ENCODE measurements at places on chromosomes 11 and 22.

DNA sequence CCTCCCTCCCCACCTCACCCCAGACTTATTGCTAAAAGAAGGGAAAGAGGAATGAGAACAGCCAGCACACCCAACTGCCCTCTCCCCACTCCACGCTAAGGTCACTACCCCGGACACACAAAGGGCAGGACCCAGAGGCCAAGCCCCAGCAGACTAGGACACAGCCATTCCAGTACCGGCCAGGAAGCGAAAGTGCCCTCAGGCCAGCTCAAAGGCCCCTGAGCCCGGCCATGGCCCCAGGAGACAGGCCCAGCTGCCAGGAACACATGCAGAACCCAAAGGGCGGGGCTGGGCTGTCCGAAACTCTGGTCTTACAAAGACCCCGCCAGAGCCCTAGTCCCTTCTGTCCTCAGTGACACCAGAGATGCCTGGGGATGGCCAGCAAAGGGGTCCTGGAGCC, 5.5 kb downstream of the RCOR2 start:
- DNase-seq: no peak

GRCh38 chr22:27504360-27505253, 296.9 kb downstream of the MN1 start:
- no peak for DNase-seq

GRCh38 chr11:128776424-128777284, 82.8 kb downstream of the FLI1 start:
- no peak for DNase-seq

DNA sequence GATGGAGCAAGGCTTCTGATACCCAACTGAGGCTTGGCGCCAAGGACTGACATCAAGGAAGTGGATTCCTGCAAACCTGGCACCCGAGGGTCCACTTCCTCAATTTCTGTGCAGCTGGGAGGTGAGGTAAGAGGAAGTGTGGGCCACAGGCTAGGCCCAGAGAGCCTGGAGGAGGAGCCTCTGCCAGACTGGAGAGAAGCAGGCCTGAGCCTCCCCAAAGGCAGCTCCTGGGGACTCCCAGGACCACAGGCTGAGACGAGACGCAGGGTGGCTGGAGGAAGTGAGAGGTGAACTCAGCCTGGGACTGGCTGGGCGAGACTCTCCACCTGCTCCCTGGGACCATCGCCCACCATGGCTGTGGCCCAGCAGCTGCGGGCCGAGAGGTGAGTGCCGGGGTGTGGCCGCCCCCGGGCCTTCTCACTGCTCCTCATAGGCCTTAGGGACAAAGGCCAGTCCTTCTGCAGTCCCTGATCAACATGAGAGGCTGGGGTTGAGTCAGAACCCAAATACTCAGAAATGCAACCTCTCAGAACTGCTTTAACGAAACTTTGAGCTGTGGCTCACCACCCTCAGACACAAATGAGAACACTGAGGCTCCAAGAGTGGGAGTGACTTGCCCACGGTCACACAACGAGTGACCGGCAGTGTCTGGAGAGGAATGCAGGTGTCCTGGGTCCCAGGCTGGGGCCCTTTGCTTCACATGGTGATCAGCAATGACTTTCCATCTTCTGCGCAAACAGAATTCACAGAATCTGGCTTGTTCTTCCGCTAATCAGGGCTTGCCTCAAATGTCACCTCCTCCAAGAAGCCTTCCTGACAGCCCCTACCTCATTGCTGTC, at the start of gene NCF4:
NCF4 (plus strand) TSS at position 186 of the 839 bp plus-strand sequence; CDS start at position 352, 166 bp downstream.
- DNase-seq: no peak

DNA sequence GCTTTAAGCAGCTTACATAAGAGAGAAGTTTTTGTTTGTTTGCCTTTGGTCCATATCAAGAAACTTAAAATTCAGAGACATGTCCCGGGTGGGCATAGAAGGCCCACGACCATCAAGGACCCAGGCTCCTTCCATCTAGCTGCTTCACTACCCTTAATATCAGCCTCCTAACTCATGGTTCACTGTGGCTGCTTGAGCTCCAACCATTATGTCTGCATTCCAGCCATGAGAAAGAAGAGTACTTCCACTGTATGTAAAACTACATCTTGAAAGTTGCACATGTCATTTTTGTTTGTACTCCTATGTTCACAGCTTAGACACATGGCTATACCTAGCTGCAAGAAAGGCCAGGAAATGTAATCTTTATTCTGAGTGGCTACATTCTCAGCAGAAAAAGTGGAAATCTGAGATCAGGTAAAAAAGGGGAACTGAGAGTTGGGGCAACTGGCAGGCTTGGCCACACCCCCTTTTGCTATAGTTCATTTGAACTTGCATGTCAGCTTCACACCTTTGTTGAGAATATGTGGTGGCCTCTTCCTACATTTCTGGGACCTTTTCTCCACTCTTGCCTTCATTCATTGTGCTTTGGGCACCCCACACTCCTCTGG, 81.3 kb upstream of the TP53I11 start:
- DNase-seq: no peak

GRCh38 chr22:23685205-23685784, 5.5 kb upstream of the RGL4 start:
- peak; percentile 4 for DNase-seq

DNA sequence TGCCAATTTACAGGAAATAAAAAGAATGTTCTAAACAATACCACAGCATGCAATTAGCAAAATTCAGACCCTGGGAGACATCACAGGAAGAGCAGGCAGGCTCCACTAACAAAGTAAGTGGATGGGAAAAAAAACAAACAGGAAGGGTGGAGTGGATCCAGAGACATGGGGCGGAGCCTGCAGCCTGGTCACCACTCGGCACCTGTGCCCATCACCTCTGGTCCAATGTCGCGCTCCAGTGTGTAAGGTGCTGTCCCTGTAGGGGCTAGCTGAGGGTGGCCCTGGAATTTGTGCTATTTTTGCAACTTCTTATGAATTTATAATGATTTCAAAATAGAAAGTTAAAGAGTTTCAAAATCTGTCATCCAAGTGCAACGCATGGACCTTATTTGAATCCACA, 11.0 kb upstream of the MOB2 start:
- DNase-seq: no peak

GRCh38 chr11:3859373-3859881, 4.0 kb downstream of the STIM1 start:
- no peak for DNase-seq

- peak; percentile 13 for DNase-seq
Observed at GRCh38 chr11:66727282-66728037, 1.6 kb downstream of the SPTBN2 start.

DNA sequence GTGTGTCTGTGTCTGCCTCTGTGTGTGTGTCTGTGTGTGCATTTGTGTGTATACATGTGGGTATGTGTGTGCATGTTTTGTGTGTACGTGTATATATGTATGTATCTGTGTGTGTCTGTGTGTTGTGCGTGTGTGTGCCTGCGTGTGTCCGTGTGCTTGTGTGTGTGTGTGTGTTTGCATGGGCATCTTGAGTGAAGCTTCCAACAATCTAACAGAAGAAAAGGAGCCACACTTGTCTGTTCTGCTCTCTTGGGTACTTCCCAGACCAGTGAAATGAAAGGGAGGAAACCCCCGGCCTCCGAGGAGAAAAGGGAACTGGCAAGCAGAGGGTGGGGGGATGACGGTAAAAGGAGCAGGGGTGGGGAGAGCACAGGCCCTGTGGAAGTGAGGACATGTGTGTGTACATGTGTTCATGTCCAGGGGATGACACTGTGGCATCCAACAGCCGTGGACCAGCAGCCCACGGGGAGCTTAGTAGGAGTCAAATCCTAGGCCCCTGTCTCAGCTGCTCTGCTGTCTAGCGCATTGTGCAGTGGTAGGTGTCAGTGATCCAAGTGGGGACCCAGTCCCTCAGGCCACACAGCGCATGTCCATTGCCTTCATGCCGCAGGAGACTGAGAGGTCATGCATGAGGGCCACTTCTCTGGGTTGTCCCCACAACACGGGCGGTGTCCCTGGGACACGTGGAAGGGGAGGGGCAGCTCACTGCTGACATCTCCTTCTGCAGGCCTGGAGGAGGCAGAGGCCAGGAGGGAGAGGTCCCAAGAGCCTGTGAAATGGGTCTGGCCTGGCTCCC, 8.1 kb downstream of the CSF2RB start:
- DNase-seq: no peak

DNA sequence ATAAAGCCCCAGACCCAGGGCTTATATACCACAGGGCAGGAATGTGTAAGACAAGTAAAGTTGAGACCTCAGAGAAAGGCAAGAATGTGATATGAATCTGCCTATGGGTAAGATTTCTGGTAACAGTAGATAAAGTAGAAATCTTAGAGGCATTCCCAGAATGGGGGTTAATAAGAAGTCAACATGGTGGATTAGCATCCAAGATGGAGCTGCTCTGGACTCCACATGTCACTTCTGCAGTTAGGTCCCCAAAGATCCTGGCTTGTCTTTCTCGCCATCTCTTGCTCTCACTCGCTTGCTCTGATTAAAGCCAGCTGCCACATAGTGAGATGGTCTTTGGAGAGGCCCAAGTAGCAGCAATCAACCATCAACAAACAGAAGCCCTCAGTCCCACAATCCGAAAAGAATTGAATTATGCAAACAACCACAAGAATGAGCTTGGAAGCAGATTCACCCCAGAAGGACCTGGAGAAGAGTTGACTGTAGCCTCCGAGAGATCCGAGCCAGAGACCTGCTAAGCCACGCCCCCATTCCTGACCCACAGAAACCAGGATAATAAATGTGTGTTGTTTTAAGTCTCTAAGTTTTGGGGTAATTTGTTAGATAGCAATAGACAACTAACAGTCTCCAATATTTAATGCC, 5.4 kb upstream of the C11orf86 start:
- no peak for DNase-seq

DNA sequence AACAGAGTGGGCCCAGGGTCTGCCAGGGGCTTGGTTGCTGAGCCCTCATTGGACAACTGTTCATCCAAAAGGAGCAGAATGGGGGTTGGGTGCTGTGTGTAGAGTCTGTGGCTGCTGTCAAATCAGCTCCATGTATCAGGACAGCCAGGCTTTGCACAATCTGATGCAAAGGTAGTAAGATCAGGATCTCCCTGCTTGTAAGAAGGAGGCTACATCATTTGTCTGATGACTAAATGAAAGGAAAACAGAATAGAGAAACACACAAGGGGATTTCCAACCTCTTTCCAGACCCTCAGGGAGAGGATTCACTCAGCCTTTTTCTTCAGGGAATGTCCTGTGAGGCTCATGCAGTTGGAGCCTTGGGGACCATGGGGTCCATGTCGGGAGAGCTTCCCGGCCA, 7.2 kb downstream of the MICAL2 start:
- no peak for DNase-seq

DNA sequence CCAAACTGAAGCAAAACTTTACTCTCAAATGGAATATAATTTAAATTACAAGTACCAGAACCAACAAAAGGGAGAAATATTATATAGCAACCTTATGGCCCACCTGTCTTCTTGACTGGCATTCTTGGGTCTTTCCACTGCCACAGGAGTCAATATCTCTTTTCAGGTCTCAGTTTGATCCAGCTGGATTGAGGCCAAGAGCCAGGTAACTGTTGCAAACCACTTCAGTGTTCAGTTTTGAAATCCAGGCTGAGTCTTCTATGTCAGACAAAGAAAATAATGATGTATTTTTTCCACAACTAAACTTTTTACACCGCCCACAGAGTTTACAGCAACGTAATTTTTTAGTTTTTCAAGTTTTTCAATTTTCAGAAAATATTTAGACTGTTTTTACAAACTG, 648 bp downstream of the DLG2 start:
- no peak for DNase-seq

- no peak for DNase-seq
Observed at GRCh38 chr11:9133956-9134355, 42.6 kb upstream of the SCUBE2 start.

GRCh38 chr22:40911772-40912171, 39.4 kb upstream of the RBX1 start:
- no peak for DNase-seq

- DNase-seq: peak; percentile 46
Observed at GRCh38 chr11:36463781-36464180, 46.3 kb downstream of the TRAF6 start.

DNA sequence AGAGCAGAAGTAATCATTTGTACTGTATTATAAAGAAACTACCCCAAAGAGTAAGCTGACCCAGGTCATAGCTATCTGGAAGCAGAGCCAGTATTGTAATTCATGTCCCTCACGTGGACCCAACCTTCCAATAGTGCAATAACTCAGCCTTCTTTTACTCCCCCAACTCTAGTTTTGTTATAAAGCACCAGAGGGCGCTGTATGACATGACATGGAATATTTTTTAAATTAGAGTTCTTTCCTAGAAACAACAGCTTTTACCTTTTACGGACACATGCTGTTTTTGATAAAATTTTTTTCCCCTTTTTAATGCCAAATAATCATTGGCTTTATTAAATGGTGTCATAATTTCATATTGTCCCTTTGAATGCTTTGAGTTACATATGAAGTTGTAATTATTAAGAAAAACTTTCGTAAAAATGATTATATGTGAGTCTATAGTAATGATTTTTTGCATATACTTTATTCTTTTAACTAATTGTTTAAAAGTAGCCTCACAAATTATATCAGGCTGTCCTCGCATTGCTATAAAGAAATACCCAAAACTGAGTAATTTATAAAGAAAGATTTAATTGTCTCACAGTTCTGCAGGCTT, 76.9 kb downstream of the DKK3 start:
- DNase-seq: peak; percentile 83

GRCh38 chr11:122741613-122742300, 86.2 kb downstream of the UBASH3B start:
- DNase-seq: no peak

GRCh38 chr11:35836205-35836604, 107.7 kb upstream of the LDLRAD3 start:
- DNase-seq: no peak

DNA sequence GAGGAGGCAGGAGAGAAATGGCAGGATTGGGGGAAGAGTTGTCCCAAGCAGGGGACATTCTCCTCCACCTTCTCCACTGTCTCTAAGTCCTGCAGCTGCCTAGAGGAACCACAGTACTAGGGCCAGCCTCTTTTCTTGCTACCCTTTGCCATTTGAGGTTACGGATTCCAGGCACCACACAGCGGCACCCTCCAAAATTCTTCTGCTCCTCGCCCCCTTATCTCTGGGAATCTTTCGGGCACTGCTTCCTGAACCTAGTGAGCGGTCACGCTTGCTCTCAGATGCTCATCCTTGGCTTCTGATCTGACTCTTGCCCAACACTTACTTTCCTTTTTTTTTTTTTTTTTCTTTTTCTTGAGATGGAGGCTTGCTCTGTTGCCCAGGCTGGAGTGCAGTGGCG, 26.6 kb upstream of the XBP1 start:
- no peak for DNase-seq

DNA sequence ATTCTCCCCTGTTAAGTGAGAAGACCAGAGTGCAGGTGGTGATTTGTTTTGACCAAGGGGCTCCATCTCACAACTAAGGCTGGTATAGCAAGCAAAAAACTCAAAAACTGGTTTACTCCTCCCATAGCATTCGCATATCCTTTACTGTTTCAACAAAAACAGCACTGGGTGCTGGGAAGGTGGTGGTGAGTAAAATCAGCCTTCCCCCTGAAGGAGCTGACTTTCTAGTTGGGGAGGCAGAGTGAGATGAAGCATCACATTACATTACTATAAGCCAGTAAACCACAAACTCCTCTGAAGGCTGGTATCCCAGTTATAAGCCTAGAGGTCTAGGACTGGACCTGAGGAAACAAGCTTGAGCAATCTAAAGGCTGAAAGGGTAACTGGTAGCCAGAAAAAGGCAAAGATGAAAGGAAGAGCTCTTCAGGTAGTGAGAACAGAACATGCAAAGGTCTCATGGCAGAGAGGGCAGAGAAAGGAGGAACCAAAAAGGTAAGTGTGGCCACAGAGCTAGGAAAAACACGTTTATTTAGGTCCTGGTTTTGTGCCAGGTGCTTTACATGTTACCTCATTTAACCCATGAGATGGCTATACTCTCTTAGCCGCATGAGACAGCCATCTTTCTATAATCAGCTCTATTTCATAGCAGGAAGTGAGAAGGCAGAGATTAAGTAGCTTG, 22.3 kb downstream of the TMEM123 start:
- no peak for DNase-seq

- no peak for DNase-seq
Observed at GRCh38 chr11:44550123-44550522, 15.3 kb upstream of the CD82 start.

Data from A172 (cell line).